CD4-positive, alpha-beta T cell treated with Interleukin-17A for 4 hours (primary cell): ENCODE measurements at places on chromosomes 7 and 10.

DNA sequence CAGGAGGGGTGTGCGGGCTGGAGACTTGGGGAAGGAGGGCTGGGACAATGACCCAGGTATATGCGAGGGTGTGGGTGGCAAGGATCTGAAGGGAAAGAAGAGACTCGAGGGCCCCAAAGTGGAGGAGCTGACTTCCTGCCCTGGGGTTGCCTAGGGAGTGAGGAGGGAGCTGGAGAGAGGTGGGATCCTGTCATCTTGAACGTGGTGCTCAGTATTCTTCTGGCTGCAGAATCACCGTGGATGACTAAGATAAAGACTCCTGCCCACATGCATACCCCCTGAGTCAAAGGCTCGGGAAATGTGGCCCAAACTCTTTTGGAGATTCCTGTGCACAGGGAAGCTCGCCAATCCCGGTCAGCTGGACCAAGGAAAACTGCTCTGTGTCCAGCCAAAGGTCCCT lies 31.2 kb downstream of the COL17A1 start:
- no peak for DNase-seq

GRCh38 chr10:7354330-7355047 lies 56.3 kb downstream of the SFMBT2 start:
- DNase-seq: no peak

- no peak for DNase-seq
Measured at GRCh38 chr7:123823898-123824753, 20.8 kb upstream of the HYAL4 start.

GRCh38 chr7:137354961-137355360 lies 11.4 kb upstream of the PTN start:
- DNase-seq: no peak

- no peak for DNase-seq
Measured at GRCh38 chr7:6579446-6579845, 2.2 kb downstream of the ZDHHC4 start.

DNA sequence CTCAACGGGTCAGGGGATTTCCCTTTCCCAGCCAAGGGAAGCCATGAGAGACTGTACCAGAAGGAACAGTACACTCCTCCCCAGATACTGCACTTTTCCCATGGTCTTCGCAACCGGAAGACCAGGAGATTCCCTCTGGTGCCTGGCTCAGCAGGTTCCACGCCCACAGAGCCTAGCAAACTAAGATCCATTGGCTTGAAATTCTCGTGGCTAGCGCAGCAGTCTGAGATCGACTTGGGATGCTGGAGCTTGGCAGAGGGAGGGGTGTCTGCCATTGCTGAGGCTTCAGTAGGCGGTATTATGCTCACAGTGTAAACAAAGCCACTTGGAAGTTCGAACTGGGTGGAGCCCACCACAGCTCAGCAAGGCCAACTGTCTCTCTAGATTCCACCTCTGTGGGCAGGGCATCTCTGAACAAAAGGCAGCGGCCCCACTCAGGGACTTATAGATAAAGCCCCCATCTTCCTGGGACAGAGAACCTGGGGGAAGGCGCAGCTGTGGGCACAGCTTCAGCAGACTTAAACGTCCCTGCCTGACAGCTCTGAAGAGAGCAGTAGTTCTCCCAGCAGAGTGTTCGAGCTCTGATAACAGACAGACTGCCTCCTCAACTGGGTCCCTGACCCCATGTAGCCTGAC lies 29.6 kb downstream of the SLC16A12 start:
- no peak for DNase-seq

DNA sequence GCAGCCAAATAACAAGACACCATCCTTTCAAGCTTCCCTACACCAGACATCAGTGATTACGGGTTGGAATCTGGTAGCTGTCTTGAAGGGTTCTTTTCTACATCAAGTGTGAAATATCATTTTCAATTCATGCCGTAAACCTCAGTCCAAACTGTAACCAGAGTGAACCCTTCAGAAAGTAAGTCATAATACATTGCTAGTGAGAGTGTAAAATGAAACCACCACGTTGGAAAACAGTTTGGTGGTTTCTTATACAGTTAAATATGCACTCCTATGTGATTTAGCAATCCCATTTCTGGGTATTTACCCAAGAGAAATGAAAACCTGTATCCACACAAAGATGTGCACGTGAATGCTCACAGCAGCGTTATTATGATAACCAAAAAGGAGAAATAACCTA lies 25.6 kb upstream of the ZC3HAV1L start:
- no peak for DNase-seq

DNA sequence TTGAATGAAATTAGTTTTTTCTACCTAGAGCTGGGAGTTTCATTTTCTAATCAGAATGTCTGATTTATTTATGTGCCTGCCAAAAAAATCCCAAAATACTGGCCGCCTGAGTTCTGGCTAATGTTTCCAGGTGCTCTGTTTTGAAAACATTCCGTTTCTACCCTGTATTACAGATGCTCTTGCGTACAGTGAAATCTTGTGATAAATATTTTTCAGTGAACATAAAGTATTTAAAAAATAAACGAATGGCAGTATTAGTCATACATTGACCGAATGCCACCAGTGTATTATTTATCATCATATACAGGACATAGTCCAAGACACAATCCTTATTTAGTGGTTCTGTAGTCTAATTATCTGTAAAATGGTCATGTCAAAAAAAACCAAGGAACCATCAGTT lies 102.8 kb downstream of the KAT6B start:
- no peak for DNase-seq

DNA sequence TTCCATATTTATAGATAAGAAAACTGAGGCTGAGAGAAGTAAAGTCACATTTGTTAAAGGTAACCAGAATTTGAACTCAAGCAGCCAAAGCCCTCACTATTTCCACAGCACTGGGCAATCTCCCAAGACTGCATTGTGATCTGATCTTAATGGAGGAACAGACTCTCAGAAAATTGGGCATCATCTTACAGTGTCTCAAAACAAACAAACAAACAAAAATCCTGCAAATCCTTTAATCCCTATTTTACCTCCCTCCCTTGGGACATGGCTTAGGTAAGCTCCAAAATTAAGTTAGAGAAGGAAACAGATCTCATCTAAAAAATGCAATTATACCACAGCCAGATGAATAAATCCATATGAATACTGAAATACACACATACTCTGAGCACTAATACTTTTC lies 57.5 kb downstream of the FHIP2A start:
- no peak for DNase-seq

DNA sequence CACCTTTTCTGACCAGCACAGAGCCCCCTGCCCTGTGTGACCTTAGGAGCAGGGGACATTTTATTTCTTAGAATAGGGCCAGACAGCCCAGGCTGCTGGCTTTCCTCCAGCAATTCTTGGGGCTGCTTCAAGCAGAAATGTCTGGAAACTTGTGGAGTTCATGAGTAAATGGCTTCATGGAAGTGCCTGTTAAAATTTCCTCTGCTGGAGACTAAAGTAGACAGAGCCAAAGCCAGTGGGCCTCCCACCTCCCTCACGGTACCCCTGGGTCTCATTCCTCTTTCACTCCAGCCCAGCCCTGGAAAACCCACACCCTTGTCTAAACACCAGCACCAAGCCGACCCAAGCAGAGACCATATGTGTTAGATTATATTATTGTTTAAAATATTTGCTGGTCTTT lies 505.5 kb upstream of the ZMIZ1 start:
- DNase-seq: no peak

DNA sequence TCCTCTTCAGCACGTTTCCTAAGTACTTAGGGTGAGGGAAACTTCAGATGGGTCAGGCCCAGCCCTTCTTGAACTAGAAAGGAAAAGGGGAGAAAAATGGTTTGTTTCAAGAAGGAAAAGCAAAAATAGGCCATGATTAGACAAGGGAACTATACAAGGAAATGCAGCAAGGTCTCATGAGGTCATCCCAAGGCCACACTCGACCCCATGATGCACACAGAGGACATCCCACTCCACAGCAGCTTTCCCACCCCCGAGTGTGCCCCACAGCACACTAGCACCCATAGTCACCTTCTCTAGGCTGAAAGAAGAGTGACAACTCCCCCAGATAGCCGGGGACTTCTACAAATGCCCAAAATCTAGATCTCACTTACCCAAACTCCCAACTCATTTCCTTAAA lies 173.4 kb downstream of the FAM107B start:
- DNase-seq: no peak

DNA sequence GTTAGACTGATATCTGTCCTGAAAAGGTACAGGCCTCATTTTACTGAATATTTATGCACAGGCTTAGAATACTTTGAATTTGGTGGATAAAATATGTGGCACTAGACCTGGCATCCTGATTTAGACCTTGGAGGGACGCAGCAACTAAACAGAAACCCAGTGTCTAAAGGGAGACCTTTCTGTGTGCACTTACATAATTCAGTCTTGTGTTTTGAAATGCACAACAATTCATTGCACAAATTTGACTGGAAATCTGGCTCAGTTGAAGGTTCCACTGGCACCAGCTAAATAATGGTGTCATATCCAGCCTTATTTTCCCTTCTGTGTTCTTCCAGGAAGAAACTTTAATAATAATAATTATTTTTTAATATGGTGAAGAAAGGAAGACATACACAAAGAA lies 142.1 kb downstream of the SND1 start:
- no peak for DNase-seq

GRCh38 chr10:74418285-74418872 lies 267.4 kb downstream of the ADK start:
- no peak for DNase-seq

- no peak for DNase-seq
Measured at GRCh38 chr10:100642295-100642994, 102.9 kb upstream of the PAX2 start.
